ENCODE measurements at places on chromosomes 11 and 22.

DNA sequence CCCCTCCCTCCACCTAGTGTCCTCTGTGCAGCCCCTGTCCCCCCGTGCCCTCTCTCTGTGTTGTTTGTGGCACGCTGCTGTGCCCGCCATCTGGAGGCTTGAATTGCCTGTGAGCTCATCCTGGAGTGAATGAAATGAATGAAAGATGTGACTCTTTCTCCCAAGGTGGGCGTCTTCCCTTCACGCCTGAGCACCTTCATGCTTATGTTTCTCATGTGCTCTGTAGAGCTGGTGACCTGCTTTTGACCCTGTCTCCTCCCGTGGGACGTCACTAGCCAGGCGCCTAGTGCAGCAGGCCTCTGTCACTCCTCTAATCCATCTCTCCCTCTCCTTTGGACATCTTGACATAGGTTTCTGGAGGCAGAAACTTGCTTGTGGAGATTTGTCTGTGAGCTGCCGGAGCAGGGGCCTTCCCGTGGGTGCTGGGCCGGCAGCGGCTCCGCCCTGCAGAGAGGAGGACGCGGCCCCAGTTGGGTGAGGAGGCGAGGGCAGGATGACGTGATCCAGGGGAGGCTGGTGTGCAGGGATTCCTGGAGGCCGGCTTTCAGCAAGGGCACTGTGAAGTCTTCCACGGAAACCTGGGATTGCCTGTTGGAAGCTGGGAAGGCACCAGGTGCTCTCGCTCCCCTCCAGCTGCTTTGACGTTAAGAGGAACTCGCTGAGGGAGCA is 40.6 kb downstream of the MUC6 start:
- DNase-seq: no peak

GRCh38 chr11:1109101-1109917 is 34.6 kb downstream of the MUC2 start:
- no peak for DNase-seq

DNA sequence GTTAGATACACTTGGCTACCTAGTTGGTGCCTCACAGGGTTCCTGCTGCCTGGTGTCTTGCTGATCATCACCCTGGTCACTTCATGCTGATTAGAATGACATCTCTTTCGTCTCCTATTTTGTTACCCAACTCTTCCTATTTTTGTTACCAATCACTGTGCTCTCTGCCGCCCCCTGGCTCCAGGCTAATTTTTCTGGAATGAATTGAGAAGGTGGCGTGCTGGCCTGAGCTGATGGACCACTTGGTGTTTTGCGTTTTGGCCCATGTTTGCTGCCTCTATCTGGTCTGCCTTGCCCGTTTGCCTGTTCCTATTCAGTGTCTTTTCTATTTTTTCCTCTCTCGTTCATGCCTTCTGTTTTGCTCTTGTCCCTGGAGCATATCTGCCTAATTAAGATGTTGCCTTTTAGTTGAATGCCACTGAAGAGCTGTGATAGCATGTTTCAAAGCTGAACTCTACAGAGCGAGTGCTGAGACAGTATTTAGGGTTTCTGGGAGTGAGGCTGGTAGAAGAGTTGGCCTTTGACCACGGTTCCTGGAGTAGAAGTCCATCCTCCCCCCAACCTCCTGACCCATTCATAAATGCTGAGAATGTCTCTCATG is 5.9 kb upstream of the ATF4 start:
- no peak for DNase-seq

GRCh38 chr11:94792451-94792850 is 24.3 kb downstream of the AMOTL1 start:
- DNase-seq: no peak

DNA sequence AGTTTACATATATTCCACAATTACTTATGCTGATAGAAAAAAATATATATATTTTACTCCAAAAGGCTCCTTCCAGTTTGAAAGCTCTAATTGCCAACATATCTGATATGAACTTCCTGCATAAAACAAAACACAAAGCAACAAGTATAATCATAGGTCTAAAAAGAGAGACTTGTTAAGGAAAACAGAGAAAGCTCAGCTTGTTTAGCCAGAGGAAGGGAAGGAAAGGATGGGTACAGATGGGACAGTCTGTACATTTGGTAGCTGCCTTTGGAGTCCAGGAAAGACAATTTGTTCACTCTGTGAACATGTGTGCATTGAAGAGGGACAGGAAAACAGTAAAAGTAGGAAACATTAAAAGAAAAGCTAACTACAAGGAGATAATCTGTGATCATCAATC is 45.7 kb upstream of the AKIP1 start:
- DNase-seq: no peak

- DNase-seq: no peak
Measured at GRCh38 chr22:47444746-47445065, 682.3 kb downstream of the TBC1D22A start.

DNA sequence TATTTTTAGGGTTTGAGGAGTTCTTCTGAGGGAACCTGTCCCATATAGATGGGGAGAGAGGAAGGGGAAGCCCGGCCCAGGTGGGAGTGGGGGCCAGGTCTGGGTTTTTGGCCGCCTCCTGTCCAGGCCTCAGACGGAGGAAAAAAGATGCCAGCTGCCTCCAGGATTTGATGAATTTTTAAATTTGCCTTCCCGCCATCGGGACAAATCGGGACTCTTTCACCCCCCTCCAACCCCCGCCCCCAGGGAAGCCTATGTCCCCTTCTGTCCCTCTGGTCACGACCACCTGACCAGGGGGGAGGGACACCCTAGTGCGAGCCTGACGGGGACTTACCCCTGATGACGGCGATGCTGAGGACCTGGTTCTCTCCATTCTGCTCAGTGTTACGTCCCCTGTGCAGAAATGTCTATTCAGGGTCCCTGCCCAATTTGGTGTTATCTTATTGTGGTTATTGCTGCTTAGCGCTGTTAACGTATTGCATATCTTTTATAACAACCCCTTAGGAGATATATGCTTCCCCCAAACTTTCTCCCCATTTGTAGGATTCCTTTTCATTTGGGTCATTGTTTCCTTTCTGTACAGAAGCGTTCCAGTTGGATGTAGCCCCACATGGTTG is 115.9 kb upstream of the GRK3 start:
- DNase-seq: no peak

GRCh38 chr11:73286240-73286810 is 14.2 kb downstream of the P2RY6 start:
- DNase-seq: no peak

DNA sequence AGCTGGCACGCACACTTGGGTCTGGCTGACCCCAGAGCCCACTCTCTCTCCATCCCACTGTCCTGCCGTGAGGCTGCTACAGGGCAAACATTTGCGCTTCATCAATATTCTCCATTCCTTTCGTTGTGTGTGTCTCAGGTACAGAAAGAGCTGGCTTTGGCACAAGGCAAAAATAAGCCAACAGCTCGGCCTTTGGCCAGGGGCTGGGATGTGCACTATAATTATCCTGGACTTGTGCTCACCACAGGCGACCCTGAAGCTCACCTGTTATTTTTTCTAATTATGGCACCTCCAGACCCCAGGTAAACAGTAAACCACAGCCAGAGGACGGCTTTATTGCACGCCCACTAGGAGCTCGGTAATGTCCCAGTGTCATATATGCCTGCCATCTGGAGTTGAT is 10.9 kb downstream of the ZMAT5 start:
- no peak for DNase-seq

GRCh38 chr11:107799218-107799859 is 59.2 kb downstream of the SLC35F2 start:
- peak; percentile 24 for DNase-seq

DNA sequence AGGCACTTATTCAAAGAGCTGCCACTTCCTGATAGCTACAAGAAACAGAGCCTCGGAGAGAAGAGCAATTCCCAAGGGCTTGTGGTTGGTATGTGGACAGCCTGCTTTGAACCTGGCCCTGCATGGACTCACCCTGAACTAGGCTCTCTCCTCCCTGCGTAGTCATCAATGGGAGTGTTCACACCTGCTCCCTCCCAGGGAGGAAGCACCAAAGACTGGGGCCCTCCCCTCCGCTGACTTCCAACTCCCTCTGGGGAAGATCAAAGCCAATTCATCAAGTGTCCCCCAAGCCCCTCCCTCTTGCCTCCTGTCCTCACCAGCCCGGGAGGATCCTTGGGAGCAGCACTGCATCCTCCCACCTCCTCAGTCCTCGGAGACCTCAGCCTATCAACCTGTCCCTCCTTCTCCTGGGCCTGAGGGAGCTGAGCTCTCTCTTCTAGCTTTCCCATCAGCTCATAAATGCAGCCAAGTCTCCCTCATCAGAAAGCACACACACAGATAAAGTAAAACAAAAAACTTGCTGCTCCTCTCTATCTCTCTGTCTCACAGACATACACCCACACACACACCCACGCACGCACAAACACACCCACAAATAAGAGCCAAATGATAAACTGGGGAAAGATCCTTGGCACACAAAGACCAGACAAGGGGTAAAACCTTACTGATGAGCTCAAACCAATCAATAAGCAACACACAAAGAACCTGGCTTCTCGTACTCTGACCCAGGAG is 3.3 kb downstream of the A4GALT start:
- DNase-seq: no peak

GRCh38 chr11:84021291-84021690 is 735.1 kb upstream of the CCDC90B start:
- no peak for DNase-seq

DNA sequence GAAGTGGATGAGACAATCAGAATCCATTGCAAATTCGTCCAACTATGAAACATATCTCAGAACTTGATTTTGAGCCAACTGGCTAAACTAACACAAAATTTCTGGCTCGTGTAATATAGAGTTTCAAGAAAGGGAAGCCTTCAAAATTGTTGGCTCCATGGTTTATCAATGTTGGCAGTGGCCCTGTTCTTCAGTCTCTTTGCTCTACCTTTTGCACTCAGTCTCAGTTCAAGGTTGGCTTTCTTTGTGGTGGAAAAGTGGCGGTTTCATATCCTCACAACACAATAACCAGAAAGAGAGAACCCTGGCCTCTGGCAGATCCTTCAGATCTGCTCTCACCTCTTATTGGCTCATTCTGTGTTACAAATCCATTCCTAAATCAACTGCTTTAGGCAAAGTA is 473.8 kb upstream of the API5 start:
- DNase-seq: no peak

GRCh38 chr22:22940961-22941605 is 53.5 kb downstream of the IGLL5 start:
- no peak for DNase-seq

- DNase-seq: no peak
Measured at GRCh38 chr11:59145534-59145933, 2.9 kb downstream of the FAM111A start.

GRCh38 chr22:37357446-37358075 is 69.7 kb downstream of the ELFN2 start:
- no peak for DNase-seq

GRCh38 chr22:40603088-40603605 is 33.4 kb downstream of the MRTFA start:
- DNase-seq: no peak

GRCh38 chr11:67649634-67650510 is 658 bp downstream of the ACY3 start:
- no peak for DNase-seq

- no peak for DNase-seq
Measured at GRCh38 chr11:48005831-48006270, 25.5 kb downstream of the PTPRJ start.

GRCh38 chr22:50082961-50083461 is 2.2 kb downstream of the MLC1 start:
- no peak for DNase-seq

DNA sequence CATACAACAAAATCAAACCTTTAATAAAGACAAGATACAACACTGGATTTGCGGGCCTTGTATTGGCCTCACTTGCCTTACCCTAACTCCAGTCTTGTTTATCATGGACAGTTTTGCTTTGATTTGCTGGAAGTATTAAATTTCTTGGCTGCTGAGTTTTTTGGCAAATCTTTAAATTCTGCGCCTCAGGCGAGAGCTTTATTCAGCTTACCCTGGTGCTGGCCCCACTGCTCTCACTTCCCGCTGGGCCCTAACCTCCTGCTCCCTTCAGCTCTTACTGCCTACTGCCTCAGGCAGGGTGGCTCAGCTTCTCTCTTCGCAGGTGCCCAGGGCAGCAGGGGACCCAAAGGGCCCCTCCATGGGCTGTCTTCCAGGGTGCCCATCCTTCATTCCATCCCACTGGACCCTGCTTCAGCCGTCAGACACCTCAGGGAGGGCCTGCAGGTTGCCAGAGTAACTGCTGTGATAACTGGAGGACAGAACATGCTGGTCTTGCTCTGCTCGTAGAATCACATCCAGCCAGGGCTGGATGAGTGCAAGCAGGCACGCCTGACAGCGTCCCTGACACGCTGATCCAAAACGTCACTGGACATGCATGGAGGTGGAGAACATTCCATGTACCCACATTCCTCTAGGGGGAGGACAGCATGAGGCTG is 45.7 kb upstream of the TUB start:
- DNase-seq: no peak

DNA sequence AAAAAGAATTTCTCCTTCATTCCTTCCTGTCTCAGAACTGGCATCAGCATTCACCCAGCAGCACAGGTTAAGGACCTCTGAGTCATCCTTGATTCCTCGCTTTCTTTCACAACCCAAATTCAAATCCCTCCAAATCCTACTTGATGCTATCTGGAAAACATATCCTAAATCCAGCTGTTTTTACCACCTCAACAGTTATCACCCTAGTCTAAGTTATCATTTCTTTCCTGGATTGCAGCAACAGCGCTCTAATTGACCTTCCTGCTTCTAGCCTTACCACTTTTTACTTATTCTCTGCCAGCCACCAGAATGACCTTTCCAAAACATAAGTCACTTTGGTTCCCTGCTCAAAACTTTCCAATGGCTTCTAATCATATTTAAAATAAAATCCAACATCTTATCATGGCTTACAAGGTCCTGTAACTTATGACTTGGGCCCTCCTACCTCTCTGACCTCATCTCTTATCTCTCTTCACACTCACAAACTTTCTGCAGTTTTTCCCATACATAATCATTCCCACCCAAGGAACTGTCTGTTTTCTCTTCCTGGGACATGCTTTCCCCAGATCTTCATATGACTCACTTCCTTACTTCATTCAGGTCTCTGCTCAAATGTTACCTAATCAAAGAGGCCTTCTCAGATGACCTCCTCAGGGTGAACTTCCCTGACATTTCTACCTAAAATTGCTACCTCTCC is 119.4 kb downstream of the TTC28 start:
- DNase-seq: no peak

GRCh38 chr11:1220941-1221721 is 1.7 kb upstream of the MUC5B start:
- DNase-seq: no peak

GRCh38 chr11:37613031-37613430 is 1015.0 kb upstream of the RAG2 start:
- no peak for DNase-seq

GRCh38 chr11:428295-428694 is 13.5 kb upstream of the SIGIRR start:
- no peak for DNase-seq

- DNase-seq: no peak
Measured at GRCh38 chr11:28342716-28343115, 234.5 kb downstream of the METTL15 start.
